ENCODE measurements at places on chromosomes 16 and 17.

GRCh38 chr16:1192384-1193073, 32.5 kb downstream of the TPSG1 start:
- no peak for DNase-seq

DNA sequence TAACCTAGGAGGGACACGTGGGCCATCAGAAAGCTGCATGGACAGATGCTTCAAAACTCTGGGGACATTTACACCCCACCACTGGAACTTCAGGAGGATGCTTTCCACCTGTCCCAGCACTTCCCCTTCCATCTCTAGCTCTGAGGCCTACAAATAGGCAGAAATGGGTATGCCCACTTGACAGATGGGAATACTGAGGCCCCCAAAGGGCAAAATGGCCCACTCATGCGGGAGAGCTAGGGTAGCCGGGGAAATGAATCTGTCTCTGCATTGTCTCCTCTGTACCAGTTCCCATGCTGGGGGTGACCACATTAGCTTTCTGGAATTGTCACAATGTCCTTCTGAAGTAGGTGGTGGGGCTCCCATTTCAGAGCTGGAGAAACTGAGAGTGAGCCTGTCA, 592.1 kb upstream of the CDH5 start:
- DNase-seq = no peak

- peak; percentile 32 for DNase-seq
Measured at GRCh38 chr16:83887080-83887479, 11.8 kb upstream of the MLYCD start.

- no peak for DNase-seq
Measured at GRCh38 chr17:28384281-28385036, 13.0 kb downstream of the SARM1 start.

DNA sequence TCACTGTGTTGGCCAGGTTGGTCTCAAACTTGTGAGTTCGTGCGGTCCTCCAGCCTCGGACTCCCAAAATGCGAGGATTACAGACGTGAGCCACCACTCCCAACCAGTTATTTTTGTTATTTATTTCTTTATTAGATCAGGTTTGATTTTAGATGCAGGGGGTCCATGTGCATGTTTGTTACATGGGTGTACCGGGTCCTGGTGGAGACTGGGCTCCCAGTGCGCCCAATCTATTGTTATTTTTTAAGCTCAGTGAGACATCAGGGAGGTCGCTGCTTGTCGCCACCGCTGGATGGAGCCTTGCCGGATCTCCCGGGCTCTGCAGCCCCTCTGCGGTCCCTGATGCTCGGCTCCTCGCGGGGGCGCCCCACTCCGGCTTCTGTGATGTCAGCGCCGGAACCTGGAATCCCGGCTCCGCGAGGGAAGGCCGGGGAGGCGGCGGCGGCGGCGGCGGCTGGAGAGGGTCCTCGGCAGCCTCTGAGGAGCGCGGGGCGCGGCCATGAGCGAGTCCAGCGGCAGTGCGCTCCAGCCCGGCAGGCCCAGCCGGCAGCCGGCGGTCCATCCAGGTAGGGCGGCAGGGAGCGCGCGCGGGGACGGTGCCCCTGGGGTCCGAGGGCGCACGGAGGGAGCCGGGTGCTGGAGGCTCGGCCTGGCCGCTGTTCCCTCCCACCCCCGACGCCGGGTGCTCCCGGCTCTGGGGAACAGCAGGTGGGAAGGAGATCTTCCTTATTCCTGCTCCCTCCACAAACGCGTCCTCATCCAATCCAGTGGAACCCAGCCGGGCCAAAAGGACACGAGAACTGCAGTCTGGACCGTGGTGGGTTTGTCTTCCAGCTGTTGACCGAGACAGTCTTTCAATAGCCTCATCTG, at the start of gene TMC7:
Gene TMC7 (plus strand): TSS at position 370 of the 870 bp plus-strand sequence. CDS start 130 bp downstream, at position 500.
- DNase-seq = peak; percentile 89

DNA sequence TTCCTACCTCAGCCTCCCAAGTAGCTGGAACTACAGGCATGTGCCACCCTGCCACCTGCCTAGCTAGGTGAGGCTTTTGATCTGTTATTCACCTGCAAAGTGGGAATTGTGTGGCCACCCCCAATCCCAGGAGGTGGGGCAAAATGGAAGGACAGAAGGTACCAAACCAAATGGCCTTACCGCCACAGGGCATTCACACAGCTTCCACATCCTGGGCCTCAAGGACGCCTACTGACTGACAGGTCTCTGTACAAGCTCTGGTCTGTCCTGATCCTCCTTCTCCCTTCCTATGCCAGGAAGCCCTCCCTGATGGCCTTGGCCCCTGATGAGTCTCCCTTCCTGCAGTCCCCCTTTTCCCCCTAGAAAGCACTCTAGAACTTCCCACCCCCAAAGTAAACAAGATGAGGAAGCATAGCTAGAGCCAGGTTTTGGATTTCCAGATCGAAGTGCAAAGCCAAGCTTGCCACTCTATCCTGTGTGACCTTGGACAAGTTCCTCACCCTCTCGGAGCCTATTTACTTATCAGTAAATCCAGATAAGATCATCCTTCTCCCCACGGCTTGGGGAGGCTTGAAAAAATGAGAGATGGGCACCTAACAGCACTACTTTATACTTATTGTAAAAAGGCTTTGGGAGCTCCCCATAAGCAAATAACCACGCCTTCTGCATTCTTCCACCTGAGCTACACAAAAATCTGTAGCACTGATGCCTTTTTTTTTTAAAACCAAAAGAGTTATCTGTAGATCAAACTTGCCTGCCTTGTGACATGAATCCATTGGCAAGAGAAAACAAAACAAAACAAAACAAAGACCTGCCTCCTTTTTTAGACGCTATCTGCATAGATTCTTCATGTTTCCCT, 4.5 kb downstream of the PLLP start:
- no peak for DNase-seq

DNA sequence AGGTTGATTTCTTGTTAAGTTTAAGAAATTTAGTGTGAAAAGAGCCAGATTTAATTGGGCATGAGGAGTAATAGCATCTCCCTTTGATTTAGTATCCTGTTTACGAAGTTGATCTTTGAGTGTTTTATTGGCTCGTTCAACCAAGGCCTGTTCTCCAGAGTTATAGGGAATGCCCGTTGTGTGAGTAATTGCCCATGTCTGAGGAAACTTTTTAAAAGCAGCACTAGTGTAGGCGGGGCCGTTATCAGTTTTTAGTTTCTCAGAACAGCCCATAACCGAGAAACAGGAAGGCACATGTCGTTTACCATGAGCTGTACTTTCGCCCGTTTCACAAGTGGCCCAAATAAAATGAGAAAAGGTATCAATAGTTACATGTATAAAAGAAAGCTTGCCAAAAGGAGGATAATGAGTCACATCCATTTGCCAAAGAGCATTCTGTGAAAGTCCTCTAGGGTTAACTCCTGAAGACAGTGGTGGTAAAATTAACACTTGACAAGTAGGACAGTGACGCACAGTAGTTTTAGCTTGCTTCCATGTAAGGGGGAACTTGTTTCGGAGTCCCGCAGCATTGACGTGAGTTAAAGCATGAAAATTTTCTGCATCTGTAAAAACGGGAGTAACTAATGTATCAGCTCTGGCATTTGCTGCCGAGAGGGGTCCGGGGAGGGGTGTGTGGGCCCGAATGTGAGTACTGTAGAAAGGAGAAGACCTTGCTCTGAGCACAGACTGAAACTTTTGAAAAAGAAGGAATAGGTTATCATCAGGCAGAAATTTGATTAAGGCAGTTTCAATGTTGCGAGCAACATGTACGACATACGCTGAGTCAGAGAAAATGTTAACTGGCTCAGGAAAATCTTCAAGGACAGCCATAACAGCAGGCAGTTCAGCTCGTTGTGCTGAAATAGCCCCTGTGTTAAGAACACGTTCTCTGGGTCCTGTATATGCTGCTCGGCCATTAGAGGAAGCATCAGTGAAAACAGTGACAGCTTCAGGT, 18.5 kb upstream of the KCTD5 start:
- peak; percentile 48 for DNase-seq

DNA sequence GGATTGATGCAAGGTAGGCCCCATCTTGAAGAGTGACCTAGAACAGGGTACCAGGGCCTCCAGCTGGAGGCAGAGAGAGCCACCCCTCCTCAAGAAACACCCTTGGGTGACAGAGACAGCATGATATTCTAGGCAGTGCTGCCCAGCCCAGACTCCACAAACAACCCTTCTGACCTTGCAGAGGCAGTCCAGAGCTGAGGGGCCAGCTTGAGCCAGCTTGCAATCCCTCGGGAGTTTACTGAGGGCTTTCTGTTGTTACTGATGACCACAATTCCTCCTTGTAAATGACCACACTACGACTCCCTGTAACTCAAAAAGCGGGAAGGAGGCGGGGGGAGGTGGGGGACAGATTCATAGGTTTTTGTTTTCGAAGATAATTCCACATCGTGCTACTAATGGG, 18.6 kb upstream of the MNT start:
- DNase-seq = no peak

GRCh38 chr17:64506201-64506575, at the start of gene DDX5:
DDX5 (minus strand) TSS chr17:64506289; CDS start chr17:64506119, 170 bp downstream.
- DNase-seq = peak; percentile 97

- no peak for DNase-seq
Measured at GRCh38 chr16:4733747-4734062, 366 bp downstream of the ANKS3 start.

DNA sequence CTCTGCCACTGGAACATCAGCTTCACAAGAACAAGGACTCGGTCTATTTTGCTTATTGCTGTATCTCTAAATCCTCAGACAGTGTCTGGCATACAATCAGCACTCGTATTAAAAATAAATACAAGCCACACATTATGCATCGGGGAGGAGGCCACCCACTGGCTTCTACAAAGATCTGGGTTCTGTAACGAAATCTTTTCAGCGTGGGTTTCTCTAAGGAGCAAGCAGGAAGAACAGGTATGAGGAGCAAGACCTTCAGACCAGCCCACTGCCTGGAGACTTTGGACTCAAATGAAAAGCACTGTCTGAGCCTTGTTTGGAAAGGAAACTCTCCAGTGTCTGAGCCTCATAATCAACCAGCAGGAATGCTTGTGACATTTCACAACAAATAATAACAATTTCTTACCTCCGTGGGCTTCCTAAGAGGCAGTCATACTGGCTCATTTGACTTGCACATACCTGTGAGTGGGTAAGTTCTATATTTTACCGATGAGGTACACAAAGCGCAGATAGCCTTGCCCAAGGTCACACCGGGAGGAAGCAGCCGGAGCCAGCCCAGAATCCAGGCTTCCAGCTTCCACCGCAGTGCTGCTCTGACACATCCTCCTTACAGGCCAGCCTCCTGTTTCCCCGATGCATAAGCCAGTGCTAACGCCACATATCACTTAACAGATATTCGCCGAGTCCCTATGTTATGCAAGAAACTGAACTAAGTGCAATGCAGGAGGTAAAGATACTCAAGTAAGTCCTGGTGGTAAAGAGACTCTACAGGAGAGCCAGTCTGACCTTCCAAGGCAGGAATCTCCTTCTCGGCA, 118.6 kb upstream of the TNRC6C start:
- peak; percentile 19 for DNase-seq

GRCh38 chr17:48310748-48311213, 119.2 kb downstream of the SKAP1 start:
- DNase-seq = no peak
